ENCODE measurements at places on chromosomes 2 and 18.

DNA sequence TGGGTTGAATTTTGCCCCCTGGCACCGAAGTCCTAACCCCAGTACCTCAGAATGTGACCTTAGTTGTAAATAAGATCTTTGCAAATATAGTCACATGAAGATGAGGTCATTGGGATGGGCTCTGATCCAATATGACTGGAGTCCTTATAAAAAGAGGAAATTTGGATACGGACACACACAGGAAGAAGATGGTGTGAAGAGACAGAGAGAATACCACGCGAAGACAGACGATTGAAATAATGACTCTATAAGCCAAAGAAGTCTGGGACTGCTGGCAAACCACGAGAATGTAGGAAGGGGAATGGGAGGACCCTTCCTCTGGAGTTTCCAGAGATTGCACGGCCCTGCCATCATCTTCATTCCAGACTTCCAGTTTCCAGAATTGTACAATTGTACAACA lies 98.6 kb downstream of the CPO start:
- DNase-seq, result no peak

GRCh38 chr2:65576861-65577601 lies 144.6 kb upstream of the SPRED2 start:
- no peak for DNase-seq

DNA sequence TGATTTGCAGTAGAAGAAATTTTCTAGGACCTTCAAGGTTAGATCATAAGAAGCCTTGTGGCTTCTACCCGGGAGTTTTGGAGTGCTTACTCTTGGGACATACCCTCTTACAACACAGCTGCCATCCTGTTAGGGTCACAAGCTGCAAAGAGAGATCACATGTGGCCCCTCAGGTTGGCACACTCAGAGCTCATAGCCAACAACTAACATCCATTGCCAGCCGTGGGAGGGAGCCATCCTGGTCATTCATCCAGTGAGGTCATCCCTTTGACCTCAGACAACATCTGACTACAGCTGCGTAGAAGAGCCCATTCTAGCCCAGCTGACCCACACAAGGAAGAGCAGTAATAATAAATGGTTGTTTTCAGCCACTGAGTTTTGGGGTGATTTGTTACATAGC lies 76.9 kb upstream of the NABP1 start:
- DNase-seq, result no peak

DNA sequence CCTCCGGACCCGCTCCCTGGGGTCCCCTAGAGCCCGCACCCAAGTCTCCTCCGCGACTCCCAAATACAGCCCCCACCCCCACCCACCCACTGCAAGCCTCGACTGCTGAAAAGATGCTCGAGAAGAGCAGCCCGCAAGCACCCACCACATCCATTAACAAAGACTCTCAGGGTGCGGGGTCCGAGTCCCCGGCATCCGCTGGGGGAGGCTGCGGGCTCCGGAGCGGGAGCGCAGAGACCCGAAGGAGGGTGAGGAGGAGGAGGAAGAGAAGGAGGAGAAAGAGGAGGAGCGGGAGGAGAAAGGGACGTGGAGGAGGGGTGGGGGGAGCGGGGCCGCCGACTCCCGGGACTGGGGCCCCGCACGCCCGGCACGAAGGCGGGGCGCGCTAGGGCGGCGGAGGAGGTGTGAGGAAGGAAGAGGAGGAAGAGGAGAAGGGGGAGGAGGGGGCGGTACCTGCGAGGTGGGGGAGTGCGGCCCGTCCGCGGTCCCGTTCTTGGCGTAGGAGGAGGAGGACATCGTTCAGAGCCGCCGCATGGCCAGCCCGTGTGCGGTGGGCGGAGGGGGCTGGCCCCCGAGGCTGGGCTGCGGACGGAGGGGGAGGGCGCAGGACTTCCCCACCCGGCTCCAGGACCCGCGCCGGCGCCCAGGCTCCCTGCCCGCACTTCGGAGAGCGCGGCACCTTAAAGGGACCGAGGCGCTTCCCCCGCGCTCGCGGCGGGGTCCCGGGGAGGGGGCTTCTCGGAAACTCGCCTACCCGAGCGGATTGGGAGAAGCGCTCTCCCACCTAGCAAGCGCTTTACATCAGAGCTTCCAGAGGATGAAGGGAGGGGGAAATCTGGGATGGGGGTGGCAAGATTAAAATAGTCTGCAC lies at the start of gene CACNB4:
Gene CACNB4 (minus strand): TSS at position 549 of the 871 bp plus-strand sequence.
- no peak for DNase-seq

DNA sequence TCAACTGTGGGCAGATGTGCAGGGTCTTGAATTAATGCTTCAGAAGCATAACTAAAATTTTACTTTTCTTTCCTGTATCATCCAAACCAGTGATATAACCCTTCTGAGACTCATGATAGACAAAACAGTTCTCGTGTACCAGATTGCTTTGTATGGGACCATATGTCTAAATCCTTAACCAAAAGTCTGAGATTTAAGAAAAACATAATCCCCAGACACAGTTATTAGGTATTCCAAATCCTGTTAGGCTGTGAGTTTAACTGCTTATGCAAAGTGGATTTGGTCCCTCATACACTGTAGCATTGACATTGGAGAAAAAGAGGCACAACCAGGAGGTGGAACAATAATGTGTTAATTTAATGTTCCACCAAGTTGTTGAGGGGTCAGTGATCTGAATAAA lies 235.0 kb downstream of the PMAIP1 start:
- no peak for DNase-seq

- no peak for DNase-seq
Observed at GRCh38 chr2:216887138-216887537, 27.3 kb upstream of the TNP1 start.

DNA sequence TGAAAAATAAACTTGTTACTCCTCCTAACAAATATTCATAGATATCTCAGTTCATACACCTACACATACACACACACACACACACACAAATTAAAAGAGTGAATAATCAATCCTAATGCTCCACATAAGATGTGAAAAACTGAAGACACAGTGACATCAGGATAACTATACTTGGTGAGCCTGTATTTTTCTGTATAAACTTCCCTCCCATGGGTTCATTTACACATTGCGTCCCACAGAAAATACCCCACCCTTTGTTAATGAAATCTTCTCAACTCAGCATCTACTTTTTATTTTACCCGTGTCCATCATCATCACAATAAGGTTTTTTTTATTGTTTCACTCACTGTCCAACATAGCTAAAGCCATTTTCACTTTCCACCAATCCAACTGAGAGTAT lies 60.4 kb downstream of the CD226 start:
- no peak for DNase-seq

DNA sequence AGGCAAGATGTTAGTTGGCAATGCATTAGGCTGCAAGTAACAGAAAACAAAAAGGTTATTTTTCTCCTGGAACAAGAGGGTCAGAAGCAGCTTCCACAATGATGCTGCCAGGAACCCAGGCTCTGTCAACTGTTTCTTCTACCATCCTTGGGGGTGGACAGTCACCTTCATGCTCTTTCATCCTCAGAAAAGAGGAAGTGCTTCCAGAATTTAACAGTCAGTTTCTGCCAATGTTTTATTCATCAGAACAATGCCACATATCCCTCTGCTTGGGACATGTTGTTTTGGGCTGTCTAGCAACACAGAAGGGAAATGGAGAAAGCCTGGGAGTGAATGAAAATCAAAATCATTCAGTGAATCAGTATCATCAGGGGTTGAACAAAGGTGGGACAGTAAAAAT lies 7.1 kb downstream of the TMEM182 start:
- no peak for DNase-seq

DNA sequence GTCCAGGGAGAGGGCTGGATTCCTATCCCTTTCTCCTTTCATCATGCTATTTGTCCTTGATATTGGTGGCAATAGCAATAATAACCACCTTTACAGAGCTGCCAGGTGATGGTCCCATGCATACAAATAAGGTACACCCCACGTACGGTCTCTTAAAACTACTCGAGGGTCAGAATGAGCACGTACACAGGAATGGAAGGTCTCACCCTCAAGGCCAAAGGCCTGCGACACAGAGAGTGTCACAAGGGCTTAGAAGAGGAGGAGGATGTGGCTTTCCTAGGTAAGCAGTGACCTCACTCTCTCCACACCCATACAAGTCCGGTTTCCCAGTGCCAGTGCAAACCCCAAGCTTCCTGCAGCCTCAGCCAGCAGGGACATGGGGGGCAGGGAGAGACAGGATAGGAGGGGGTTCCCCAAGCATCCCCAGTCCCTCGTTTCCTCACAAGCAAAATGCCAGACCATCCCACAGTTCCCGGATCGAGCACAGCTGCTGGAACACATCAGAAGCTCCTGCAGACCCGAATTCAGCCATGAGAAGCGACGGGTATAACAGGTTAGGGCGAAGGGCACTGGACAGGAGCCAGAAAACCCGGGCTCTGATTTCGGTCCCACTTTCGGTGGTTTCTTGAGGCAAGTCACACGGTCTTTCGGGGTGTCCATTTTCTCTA lies 49.2 kb downstream of the PLB1 start:
- DNase-seq, result no peak

DNA sequence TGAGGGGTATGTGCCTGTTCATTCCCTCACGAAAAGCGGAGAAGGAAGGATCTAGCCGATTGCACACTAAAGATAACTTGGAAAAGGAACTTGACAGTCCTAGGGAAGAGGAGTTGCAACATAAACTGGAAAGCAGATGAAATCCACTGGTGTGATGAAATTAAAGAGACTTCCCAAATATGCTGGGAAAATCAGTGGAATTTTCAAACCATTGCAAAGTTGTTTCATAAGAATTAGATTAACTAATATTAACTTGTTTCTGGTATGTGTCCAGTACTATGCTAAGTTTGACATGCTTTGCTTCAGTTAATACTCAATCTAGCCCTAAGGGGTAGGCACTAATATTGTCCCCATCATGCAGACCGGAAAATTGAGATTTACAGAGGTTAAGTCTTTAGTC lies 222.7 kb downstream of the IKZF2 start:
- no peak for DNase-seq

DNA sequence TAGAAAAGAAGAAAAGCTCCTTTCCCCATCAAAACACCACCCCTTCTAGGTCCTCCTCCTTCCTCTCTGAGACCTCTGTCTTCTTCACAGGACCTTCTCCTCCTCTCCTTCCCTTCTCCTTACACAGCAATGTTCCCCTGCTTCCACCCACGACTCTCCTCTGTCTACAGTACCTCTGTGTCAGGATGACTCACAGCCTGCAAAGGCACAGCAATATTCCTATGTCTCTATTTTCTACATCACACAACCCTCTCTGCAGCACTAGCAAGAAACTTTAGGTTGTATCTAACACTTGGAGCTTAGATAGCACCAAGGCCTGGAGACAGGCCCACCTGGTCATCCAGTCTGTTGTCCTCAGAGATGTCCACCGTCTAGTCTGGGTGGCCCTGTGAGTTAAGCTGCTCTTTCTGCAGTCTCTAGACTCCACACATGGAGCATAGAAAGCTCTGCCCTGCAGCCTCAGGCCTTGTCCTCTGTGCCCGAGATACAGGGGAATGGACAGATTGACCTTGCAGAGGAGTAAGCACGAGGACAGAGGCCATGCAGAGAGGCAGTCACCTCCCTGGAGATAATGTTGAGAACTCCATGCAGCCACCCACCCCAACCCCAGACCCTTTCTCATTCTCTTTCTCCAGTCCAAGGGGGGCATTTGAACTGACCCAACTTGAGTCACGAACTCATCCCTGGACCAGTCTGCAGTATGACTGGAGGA lies 212.0 kb downstream of the TNS1 start:
- DNase-seq, result no peak

GRCh38 chr2:130795431-130795830 lies 40.1 kb downstream of the AMER3 start:
- no peak for DNase-seq

- no peak for DNase-seq
Observed at GRCh38 chr2:39666491-39667101, 879 bp downstream of the TMEM178A start.

GRCh38 chr2:204260162-204260877 lies 285.0 kb upstream of the PARD3B start:
- DNase-seq, result no peak

DNA sequence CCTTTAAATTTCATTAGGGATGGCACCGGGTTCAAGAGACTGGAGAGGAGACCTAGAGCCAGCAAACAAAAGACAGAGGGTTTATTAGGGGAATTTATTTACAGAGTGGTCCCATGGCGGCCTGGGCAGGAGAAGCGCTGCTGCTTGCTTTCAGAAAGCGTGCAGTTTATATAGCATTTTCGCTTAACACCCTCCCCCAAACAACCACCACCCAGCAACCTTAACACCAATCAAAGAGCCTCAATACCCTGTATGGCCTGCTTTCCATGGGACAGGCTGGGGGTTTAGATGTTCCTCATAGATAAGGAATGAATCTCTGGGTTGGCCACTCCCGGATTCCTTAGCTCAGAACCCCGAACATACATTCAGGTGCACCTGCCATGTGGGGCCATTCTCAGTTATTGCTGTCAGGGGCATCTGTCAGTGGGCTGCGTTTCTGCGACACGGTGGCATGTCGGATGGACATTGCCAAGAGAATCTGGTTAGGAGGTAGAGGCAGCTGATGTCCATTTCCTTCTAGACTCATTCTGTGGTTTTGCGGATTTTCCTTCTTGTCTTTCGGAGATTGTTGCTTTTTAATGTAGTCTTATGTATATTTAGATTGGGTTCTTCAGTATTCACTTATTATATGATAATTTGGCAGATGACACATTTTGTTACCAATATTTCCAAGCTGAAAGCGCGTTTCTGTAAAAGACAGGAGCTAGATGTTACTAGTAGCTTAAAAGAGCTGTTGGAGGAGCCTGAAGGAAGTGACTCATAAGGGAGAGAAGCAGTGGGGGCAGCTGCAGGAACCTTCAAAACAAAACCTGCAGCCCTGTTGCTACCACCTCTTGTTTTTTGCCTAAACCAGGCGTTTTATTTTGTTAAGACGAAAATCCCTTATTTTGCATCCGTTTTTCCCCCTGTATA lies 7.2 kb downstream of the AGAP1 start:
- DNase-seq, result no peak

DNA sequence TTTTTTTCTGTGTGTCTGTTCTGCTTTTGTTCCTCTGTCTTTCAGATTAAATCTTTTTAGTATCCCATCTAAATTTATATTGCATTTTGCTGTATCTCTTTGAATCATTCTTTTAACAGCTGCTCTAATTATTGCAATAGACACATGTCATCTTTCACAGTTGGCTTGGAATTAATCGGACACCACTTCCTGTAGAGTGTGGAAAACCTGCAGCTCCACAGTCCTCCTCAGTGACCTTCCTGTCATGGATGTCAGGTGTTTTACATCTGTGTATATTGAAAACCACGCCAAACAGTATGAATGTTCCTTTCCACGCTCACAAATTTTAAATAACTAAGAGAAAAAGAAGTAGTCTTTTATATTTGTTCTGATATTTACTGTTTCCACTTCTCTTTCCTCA lies 135.3 kb downstream of the PXDN start:
- no peak for DNase-seq

- no peak for DNase-seq
Observed at GRCh38 chr2:122072666-122073065, 317.2 kb downstream of the TSN start.

GRCh38 chr2:190534310-190535120 lies at the start of gene NEMP2:
Gene NEMP2, minus strand, starts transcription at chr2:190534722. Its CDS starts 67 bp downstream, at chr2:190534655.
- peak; percentile 67 for DNase-seq

GRCh38 chr2:227127201-227127600 lies 36.8 kb downstream of the COL4A4 start:
- no peak for DNase-seq

DNA sequence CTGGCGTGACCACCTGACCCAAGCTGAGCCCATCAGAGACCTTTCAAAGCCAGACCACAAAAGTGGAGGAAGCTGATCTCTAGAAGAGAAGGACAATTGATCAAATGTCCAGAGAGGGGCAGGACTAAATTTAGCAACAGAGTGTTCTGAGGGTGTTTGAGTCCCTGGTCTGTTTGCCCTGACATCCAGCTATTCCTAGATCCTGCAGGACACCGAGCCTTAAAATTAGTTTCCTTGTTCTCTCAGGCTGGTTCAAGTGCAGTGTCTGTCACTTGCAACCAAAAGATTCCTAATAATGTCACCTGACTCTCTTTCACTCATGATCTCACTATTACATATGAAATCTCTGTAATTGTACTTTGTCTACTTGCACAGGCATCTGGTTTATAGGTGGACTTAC lies 33.0 kb upstream of the NPAS2 start:
- no peak for DNase-seq
